ENCODE measurements at places on chromosomes 13 and 19.

- no peak for DNase-seq
Measured at GRCh38 chr13:49417161-49417560, 26.7 kb downstream of the CAB39L start.

DNA sequence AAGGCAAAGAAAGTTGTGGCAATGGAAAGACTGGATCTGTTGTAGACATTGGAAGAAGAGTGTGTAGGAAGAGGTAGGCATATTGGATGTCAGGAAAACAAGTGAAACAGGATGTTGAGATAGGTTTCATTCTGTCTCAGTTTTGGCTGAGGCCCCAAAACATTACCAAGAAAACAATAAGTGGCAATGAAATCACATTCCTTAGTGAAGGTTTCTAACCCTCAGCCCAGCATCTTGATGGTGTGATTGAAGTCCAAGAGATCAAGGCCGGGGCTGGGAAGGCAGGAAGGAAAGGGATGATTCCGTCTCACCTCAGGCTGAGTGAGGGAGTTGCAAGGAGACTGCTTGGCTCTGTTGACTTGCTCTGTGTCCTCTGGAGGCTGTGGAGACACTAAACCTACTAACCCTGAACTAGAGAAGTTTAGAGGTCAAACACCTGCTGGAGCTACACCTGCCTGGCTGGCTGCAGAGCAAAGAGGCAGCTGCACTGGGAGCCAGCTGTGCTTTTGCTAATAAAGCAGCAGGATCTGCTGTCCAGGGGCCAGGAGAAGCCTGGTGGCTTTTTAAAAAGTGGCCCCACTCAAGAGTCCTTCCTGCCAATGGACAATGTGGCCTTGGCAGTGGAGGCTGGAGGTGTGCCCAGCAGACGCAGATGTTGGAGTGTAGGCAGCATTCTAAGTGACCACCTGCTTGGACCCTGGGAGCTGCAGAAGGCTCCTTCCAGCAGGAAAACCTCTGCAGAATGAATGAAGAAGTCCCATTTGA lies 53.6 kb downstream of the DGKH start:
- DNase-seq, result no peak

DNA sequence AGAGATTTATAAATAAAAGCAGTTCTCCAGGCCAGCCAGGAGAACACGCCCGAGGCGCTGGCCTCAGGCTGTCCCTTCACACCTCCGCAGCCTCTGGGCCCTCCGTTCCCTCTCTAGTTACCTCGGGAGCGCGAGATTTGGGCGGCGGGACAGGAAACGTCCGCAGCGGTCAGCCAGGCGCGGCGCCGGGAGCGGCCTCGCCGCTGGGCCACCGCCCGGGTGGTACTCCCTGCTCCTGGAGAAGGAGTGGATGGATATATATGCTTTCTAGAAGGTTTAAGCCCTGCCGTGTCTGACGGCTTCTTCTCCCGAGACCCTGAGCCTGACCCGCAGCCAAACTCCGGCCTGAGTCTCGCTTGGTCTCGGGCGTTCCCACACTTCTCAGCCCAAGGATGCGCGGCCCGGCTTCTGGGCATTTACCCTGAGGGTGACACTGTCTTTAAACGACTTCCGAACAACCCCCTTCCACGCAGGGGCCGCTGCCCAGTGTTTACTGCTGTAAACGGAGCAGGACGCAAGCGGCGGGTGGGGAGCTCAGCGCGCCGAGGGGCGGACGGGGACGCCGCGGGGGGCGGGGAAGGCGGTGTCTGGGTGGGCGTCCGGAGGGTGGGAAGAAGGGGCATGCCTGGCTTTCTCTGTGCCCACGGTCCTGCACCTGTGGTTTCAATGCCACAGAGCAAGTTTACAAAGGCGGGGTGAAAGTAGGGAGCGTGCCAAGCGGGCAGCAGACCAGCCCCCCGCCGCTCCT lies 2.0 kb upstream of the ZIC2 start:
- no peak for DNase-seq

- DNase-seq, result no peak
Measured at GRCh38 chr19:28504139-28504538, 708.8 kb downstream of the UQCRFS1 start.

- DNase-seq, result no peak
Measured at GRCh38 chr19:16111909-16112752, 442 bp downstream of the RAB8A start.
